ENCODE measurements at places on chromosomes 3 and 15. TPM values are rescaled to one million over a fixed set of nuclear protein-coding genes. Genes with fewer than 3 reads are reported as not detected.

DNA sequence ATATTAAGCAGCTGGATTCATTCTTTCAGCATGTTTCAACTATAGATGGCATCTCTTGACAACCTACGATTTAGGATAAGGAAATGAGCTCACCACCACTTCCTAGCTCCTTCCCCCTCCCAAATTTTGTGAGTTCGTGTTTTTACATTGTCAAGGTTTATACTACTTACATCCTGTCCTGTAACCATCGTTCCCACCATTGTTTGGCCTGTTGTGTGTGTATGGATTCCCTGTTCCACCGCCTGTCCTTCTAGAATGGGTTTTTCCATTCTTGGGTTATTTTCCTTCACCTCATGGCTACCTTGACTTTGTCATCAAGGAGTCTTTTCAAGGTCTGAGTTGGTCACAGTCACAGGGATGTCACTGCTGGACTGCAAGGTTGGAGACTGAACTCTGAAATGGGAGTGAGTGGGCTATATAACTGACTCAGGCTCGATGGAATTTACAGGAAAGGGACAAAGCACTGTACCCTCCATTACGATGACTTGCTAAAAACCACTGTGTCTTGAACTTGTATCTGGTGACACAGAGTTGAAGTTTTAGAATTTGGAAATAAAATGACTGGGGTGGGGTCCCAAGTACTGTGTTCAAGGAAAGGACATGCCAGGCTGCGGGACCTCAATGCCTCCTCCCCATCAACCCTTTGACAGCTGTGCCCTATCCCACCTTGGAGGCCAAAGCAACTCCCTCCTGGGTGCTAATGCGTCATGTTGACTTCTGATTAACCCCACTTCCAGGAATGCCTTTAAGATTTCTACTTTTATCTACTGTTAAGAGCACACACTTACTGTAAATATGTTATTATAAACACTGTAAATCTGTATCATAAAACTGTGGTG is 66.8 kb upstream of the BLM start:
- DNase-seq, result no peak

DNA sequence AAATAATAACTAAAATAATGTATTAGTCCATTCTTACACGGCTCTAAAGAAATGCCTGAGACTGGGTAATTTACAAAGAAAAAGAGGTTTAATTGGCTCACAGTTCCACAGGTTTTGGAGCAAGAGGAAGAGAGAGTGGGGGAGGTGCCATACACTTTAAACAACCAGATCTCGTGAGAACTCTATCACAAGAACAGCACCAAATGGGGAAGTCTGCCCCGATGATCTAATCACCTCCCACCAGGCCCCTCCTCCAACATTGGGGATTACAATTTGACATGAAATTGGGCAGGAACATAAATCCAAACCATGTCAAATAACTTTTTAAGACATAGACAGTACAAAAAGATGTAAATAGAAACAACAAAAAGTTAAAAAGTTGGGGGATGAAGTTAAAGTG is 63.2 kb downstream of the ILDR1 start:
- no peak for DNase-seq

GRCh38 chr3:104908761-104909160 is 457.9 kb upstream of the ALCAM start:
- DNase-seq, result no peak

Gene HIGD2B
- not detected for total RNA-seq

Data from mucosa of gallbladder (tissue), 1 donor.